ENCODE measurements at places on chromosomes 2 and 18.

GRCh38 chr2:127411653-127412369, 6.4 kb upstream of the PROC start:
- peak; percentile 11 for DNase-seq

DNA sequence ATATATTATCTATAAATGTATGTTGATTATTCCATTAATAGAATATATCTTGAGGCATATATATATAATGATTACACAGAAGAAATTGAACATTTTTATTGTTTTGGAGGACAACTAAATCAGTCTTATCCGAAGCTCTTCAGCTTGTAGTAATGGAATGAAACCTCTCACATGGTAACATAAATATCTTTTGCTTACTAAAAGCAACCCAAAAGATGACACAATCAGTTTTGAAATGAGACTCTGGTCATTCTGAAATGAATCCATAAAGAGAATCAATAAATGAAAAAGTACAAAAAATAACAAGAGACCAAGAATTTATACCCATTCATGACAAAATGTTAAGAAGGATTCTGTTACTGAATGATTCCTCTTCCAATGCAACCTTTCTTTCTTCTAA, 110.2 kb downstream of the FIGN start:
- DNase-seq: no peak

- DNase-seq: no peak
Measured at GRCh38 chr18:51884039-51884438, 456.0 kb upstream of the DCC start.

DNA sequence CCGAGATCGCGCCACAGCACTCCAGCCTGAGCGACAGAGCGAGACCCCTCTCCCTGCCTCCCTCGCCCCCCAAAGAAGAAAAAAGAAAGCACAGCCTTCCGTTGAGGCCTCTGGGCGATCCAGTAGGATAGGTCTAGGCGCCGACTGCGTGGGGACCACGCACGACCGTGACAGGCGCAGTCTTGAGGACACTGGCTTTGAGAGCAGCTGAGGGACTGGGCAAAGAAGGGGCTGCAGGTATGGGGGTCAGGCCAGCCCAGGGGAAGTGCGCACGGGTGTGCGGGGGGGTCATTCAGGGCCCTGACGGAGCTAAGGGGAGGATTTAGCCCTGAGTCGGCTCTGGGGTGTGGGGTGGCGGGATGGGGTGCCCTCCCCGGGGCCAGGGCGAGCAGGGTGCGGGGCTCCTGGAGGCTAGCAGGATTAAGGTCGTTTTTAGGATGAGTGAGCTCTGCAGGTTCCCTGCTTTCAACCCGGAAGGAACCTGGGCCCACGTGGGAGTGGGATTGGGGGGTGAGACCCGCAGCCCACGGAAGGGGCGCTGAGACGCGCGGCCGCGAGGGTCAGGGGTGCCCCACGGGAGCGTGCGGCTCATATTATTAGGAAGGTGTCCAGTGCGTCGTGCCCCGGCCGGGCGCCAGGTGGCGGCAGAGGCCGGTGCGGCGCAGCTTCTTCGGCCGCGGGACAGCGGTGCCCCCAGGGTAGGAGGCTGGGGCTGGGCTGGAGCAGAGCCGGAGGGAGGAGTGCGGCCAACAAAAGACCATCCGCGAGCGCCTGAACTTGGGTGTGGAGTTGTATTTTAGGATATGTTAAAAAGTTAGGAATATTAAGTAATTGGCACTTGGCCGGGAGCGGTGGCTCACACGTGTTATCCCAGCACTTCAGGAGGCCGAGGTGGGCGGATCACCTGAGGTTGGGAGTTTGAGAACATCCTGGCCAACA, 20.5 kb upstream of the ZNF236 start:
- peak; percentile 72 for DNase-seq

GRCh38 chr2:234271338-234271737, 220.8 kb downstream of the SPP2 start:
- DNase-seq: no peak

- no peak for DNase-seq
Measured at GRCh38 chr2:143875295-143876233, 644.4 kb downstream of the ZEB2 start.
